ENCODE measurements at places on chromosomes 4 and X.

GRCh38 chr4:78796526-78796925 lies 20.4 kb downstream of the BMP2K start:
- DNase-seq = no peak

GRCh38 chr4:141127884-141128283 lies 5.4 kb downstream of the RNF150 start:
- no peak for DNase-seq

- DNase-seq = no peak
Measured at GRCh38 chr4:100517864-100518341, at the start of gene EMCN. EMCN (minus strand) TSS chr4:100518022; CDS start chr4:100517914, 108 bp downstream.

- DNase-seq = no peak
Measured at GRCh38 chr4:83054928-83055327, 19.9 kb downstream of the COPS4 start.

DNA sequence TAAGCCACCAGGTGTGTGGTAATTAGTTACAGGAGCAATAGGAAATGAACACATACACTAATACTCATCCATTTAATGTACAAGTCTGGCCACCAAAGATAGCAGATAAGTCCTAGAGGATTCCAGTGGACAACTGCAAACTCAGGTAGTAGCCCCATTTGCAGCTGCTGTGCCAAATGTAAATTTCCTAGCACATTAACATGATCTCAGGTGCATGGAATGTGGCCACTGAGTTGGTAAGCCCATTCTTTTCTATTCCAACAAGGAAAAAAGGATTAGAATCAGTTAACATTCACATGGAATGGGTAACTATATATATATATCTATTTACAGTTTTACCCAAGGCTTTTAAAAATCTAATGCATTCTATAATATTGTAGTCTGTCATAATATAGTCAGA lies 23.3 kb upstream of the FRAS1 start:
- no peak for DNase-seq

DNA sequence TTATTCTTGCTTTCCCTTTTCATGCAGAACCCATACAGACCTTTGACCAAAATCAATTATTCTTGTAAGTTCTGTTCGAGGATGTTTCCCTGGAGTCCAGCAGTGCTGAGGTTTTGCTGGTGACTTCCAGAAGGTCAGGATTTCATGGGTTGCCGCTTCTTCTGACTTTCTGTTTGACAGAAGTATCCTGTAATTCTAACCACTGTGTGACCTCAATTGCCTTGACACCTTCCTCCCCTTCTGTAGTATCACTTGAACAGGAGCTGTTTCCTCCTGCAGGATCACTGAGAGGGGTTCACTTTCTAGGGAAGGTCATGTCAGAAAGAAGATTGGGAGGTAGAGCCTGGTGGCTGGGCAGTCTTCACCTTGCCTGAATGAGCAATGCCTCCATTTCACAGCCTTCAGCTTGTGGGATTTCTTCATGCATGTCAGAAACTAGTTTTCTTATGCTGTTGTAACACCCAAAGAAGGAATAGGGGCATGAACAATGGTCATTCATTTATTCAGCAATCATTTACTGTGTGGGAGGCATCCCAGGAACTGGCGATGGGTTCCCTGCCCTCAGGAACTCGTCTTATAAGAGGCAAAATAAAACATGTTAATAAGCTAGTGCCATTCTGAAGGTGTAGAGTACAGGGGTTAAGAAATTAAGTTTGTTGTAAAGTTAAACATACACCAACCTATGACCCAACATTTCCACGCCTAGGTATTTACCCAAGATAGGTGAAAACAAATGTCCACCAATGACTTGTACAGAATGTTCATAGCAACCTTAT lies 205.9 kb downstream of the SOWAHB start:
- DNase-seq = no peak

DNA sequence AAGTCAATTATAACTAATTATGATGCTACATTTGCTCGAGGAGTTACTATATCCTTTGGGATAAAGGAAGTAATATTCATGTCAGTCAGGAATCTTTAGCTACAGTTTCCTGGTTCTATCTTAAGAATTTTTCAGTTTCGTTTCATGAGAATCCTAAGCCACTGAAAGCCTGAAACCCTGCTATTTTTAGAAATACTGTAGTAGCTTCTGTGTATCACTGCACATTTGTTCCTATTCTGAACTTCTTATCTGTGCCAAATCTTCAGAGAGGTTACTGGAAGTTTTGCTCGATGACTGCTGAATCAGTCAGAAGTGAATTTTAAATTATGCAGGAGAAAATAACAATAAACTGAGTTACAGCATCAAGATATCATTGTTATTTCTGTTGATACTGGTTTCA lies 249.2 kb downstream of the TENM3 start:
- no peak for DNase-seq

GRCh38 chrX:142238536-142238935 lies 33.4 kb upstream of the MAGEC2 start:
- DNase-seq = no peak

- DNase-seq = no peak
Measured at GRCh38 chr4:118746251-118746919, 61.2 kb downstream of the METTL14 start.

- DNase-seq = no peak
Measured at GRCh38 chrX:78573630-78574029, 85.5 kb downstream of the RTL3 start.

DNA sequence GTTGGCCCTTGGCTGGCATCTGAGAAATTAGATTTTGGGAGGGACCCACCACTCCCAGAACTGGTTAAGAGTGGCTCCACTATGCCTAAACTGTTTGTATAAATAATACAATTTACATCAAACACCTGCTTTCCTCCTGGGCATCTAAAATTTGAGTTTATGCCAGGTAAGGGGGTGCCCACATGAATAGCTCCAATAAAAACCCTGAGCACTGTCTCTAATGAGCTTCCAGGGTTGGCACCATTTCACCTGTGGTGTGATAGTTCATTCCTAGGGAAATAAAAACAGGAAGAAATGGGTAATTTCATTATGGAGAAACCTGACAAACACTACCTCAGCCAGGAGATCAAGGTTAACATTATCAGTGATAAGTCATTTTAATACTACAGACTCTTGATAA lies 119.7 kb downstream of the FRYL start:
- no peak for DNase-seq

- DNase-seq = no peak
Measured at GRCh38 chr4:24180586-24180985, 290.7 kb upstream of the PPARGC1A start.

GRCh38 chrX:82692991-82693390 lies 815.1 kb upstream of the POU3F4 start:
- no peak for DNase-seq

DNA sequence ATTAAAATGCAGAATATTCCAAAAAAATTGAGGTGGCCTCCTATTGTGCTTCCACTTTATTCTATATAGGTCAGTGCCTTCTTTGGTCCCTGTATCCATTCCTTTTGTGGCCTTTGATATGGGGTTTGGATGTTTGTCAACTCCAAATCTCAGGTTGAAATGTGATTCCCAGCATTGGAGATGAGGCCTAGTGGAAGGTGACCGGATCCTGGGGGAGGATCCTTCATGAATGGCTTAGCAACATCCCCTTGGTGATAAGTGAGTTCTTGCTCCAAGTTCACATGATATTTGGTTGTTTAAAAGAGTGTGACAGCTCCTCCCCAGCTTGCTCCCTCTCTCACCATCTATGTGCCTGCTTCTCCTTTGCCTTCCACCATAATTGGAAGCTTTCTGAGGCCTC lies 380.6 kb downstream of the INPP4B start:
- no peak for DNase-seq

- no peak for DNase-seq
Measured at GRCh38 chr4:15848191-15848842, 70.2 kb downstream of the CD38 start.

DNA sequence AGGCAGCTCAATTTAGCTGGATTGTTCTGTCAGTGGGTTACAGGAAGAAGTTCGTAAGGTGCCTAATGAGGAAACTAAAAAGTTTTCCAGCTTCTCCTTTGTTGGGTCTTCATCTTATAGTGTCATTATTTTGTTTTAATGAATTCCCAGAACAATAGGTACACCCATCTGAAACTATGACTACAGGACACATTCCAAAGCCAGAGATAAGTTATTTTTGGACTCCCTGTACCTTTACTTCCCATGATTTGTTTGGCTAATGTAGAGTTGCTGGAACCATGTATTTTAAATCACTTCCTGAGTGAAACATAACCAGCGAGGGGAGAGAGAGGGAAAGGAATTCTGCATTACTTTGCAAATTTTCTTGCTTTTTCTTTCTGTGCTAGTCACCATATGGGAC lies 114.0 kb downstream of the CLCN5 start:
- no peak for DNase-seq

- DNase-seq = no peak
Measured at GRCh38 chr4:57291911-57292310, 181.7 kb upstream of the IGFBP7 start.

GRCh38 chr4:69568787-69569186 lies 70.7 kb downstream of the UGT2A2 start:
- no peak for DNase-seq

DNA sequence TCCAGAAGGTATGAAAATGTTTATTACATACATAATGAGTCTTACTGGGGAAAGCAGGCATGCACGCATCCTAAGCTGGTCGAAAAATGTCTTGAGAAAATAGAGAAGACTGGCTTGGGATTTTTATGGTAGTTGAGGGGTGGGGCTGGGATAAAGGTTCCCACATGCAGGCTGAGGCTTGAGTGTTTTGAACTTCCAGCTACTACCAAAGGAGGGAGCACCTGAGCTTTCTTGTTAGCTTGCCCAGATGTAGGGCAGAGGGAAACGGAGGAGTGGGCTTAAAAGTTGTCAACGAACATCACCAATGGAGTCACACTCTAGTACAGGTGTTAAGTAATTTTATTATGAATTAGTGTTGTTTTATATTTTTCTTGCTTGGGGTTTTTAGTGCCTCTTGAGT lies 39.6 kb upstream of the SRPX start:
- no peak for DNase-seq

DNA sequence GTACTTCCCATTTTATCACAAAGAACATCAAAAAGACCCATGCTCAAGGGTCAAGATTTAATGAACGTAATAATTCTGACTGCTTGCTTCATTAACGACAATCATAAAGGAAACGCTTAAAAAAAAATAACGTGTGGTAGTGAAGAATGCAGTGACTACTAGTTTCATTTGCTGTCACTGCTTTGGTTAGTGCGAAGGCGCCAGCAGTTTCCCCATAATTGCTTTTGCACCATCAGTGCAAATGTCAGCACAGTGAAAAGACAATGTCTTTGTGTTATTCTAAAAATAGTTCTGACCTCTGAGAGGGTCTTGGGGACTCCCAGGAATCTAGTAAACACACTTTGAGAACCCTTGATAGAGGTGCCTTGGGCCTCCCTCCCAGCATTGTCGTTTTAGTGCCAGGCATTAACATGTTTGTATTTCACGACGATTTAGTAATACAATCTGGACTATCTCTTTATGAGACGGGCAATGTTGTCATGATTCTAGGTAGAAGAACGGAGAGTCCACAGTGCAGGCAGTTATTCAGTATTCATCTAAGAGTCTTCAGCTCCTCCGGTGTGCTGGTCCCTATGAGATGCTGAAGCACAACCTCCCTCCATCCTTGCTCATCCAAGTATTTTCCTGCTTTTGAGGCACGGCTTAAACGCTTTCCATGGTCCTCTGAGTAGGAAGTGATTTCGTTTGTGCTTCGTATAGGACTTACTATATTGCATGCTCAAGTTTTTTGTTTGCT lies 71.0 kb downstream of the AFF1 start:
- DNase-seq = peak; percentile 42

- DNase-seq = no peak
Measured at GRCh38 chr4:41940834-41941233, 5.6 kb downstream of the TMEM33 start.

GRCh38 chr4:72326692-72327632 lies 242.1 kb downstream of the ADAMTS3 start:
- DNase-seq = no peak

DNA sequence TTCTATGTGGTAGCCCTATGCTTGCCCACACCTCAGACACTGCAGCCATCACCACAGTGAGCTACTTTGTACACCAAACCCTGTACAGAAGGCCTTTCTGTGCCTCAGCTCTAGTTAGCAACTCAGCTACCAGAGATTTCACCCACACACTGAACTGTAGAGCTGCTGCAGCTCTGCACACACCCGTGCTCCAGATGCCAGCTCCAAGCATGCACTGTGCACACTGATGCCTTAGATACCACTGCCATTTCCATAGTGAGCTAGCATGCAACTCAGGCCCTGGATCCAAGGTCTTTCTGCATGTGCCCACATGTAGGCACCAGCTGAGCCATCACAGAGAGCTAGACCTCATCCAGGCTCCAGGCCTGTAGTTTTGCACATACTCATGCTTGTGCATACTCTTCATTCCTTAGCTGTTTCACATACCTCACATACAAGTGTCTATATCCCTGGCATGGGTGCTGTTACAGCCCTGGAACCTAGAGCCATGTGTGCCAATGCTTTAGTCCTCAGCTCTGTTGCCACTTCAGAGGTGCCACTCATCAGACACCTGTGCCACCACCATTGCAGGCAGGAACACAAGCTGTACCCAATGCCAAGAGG lies 423.5 kb upstream of the NDST3 start:
- no peak for DNase-seq

GRCh38 chr4:78032929-78033328 lies 24.2 kb upstream of the FRAS1 start:
- DNase-seq = no peak

DNA sequence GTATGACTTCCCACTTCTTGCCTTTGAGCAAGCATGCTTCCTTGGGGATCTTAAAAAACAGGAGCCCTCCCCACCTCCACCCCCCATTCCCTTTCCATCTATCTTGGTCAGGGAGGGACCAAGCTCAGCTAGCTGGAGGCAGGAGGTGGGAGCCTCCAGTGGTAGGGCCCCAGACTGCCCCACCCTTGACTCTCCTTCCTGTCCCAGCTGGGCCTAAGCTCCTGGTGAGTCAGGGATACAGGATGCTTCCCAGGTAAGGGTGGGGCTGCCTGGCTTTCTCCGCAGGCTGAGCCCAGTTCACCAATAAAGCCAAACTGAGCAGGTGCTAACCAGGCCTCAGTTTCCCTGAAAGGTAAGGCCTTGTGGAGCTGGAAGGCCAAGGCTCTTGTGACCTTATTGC lies 15.2 kb downstream of the EFNB1 start:
- DNase-seq = no peak

GRCh38 chr4:142598132-142598531 lies 248.0 kb downstream of the INPP4B start:
- DNase-seq = no peak

DNA sequence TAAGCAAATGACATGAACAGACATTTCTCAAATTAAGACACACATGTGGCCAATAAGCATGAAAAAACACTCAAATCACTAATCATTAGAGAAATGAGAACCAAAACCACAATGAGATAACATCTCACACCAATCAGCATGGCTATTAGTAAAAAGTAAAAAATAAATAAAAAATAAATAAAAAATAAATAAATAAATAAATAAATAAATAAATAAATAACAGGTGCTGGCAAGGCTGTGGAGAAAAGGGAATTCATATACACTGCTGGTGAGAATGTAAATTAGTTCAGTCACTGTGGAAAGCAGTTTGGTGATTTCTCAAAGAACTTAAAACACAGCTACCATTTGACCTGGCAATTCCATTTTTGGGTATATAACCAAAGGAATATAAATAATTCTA lies 167.1 kb upstream of the CNKSR2 start:
- DNase-seq = no peak

Measured in CD4-positive, alpha-beta T cell treated with Interleukin-6 for 4 hours (primary cell).